ENCODE measurements at places on chromosomes 6 and 20.

GRCh38 chr6:104952911-104953399, 4.0 kb upstream of the LIN28B start:
- H3K27ac ChIP-seq, result no peak overlapping the region
- no peaks in the 10 kb centered on the region for H3K4me1 ChIP-seq
- no peaks in the 10 kb centered on the region for H3K36me3 ChIP-seq
- no peak overlapping the region for H3K4me3 ChIP-seq
- peaks cover 5% of the 10 kb centered on the region for H3K27me3 ChIP-seq

DNA sequence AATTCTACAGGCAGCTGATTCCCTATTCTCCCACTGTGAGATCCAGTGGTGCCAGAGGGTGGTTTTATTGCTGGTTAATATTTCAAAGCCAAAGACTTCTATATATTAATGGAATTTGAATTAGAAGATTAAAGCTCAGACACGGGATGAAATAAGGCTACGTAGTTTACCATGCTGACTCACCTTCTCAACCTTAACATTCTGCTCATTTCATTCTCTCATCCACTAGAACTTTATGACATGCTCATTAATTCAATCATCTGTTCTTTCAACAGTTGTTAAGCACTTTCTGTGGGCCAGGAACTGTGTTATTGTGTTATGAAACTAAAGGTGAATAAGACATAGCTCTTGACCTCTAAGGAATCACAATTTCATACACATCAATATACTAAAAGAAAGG, 456.9 kb upstream of the MAP3K7 start:
- H3K27ac ChIP-seq, result no peak overlapping the region
- no peaks in the 10 kb centered on the region for H3K36me3 ChIP-seq
- DNase-seq, result no peak
- H3K27me3 ChIP-seq, result no peaks in the 10 kb centered on the region

DNA sequence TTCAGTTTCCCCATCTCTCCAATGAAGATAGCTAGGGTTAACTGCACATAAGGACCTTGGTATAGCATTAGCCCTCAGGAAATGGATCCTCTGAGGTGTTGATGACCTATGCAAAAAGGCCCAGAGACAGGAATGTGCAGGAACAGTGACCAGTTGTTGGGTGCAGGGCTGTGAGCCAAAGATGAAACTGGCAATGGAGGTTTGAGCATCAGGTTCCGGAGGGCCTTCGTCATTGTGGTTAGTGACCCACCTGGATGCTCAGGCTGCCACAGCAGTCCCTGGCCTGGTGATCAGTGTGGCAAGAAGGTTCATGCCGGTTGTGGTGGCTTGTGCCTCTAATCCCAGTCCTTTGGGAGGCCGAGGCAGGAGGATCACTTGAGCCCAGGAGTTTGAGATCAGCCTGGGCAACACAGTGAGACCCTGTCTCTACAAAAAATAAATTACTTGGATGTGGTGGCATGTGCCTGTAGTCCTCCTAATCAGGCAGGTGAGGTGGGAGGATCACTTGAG, 43.7 kb downstream of the TM9SF4 start:
- no peaks in the 10 kb centered on the region for H3K4me1 ChIP-seq
- H3K4me3 ChIP-seq, result no peak overlapping the region
- H3K27ac ChIP-seq, result no peak overlapping the region
- no peaks in the 10 kb centered on the region for H3K27me3 ChIP-seq
- no peaks in the 10 kb centered on the region for H3K36me3 ChIP-seq

GRCh38 chr20:62970307-62971210, 18.1 kb downstream of the SLC17A9 start:
- no peak for DNase-seq
- peaks cover 5% of the 10 kb centered on the region for H3K4me1 ChIP-seq
- no peak overlapping the region for H3K27ac ChIP-seq
- no peak overlapping the region for H3K4me3 ChIP-seq
- peaks cover 16% of the 10 kb centered on the region for H3K27me3 ChIP-seq
- H3K36me3 ChIP-seq, result no peaks in the 10 kb centered on the region

DNA sequence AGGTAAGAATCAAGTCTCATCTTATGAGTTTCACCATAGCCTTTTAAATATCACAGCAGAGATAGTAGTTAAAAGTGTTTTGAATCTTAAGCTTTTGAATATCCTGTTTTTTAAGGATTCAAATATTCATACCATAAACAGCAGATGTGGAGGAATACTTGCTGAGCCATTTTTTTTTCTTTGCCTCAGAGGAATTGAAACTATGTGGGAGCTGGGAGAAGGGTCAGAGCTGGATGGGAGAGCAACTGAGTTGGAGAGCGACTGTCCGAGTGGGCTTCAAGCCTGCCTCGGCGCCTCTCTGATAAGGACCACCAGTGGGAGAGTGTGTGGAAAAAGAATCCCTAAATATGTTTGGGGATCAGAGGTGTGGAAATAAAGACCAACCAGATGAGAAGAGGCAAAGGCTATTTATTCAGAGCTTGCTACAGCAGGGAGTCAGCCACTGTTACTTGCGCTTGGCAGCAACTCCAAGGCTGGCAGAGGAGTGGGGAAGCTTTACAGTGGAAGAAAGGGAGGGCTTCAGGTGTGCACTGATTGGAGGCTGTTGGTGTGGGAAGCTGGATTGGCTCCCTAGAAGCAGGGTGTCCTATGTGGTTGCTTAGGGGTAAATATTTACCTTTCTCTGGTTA, 34.3 kb upstream of the MCUR1 start:
- no peaks in the 10 kb centered on the region for H3K36me3 ChIP-seq
- H3K27ac ChIP-seq, result no peak overlapping the region
- no peaks in the 10 kb centered on the region for H3K27me3 ChIP-seq
- H3K4me3 ChIP-seq, result no peak overlapping the region
- no peaks in the 10 kb centered on the region for H3K4me1 ChIP-seq
- DNase-seq, result no peak

DNA sequence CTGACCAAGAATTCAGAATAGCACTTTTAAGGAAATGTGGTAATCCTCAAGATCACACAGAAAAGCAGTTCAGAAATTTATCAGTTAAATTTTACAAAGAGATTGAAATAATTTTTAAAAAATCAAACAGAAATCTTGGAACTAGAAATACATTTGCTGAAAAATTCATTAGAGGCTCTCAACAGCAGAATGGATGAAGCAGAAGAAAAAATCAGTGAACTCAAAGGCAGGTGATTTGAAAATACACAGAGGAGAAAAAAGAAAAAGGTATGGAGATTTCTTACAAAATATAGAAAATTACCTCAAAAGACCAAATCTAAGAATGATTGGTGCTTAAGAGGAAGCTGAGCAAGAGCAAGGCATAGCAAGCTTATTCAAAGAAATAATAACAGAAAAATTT, 11.5 kb downstream of the NQO2 start:
- no peak for DNase-seq
- H3K4me1 ChIP-seq, result no peaks in the 10 kb centered on the region
- H3K27ac ChIP-seq, result no peak overlapping the region
- H3K36me3 ChIP-seq, result peaks cover 4% of the 10 kb centered on the region
